Activated CD4-positive, CD25-positive, alpha-beta regulatory T cell treated with anti-CD3 and anti-CD28 coated beads, Interleukin-2, amount 50 U/mL, for 72 hours (primary cell): ENCODE measurements at places on chromosomes 1 and 21.

DNA sequence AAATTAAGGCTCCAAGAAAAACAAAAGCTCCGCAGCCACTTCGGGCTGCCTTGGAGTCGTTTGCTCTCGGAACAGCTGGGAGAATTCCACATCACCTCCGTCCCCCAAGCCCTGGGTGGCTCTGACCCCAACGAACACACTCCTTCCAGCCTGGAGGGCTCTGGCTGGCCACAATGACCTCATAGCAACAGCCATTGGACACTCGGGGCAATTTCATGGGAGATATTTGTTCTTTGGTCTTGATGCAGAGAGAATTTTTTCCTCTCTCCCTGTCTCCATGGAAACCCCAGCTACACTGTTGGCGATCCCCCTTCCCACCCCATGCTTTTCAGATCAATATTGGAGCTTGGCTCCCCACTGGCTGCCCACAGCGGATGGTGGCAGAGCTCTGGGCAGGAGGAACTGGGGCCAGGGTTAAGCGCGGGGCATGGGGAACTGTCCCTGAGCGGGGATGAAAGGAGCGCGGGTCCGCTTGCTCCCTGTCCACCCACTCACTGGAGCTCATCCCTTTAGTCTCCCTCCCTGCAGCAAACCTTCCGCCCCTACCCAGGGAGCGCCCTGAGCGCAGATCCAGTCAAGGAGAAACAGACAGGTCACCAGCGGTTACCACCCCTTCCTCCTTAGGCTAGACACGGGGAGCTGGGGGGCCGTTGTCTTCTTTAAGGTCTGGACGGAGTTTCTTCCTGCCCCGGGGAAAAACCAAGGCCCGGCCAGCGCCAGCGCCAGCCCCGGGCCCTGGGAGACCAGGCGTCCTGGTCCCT, 1.2 kb downstream of the WNT4 start:
- DNase-seq: no peak

DNA sequence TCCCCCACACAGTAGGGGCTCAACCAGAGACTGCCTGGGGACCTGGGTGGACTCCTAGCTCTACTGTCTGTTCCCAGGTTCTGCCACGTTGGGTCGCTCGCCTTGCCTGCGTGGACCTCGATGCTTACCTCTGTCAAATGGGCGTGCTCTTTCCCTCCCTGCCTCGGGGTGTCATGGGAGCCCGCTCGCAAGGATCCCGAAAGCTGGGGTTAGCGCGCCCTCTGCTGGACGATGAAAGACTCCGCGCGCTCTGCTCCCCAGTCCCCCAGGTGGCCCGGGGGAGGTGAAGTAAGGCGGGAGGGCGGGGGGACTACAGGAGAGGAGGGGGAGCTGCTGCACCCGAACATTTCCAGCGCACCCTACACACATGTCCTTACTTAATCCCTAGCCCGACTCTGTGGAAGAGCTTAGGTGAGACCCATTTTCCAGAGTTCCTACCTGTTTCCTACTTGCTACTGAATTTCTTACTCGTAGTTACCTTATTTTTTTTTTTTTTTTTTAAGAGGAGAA, 2.3 kb upstream of the BSND start:
- DNase-seq: peak; percentile 82

- no peak for DNase-seq
Measured at GRCh38 chr1:229753764-229754551, 127.9 kb downstream of the URB2 start.

- no peak for DNase-seq
Measured at GRCh38 chr1:221530791-221531190, 211.1 kb downstream of the DUSP10 start.

DNA sequence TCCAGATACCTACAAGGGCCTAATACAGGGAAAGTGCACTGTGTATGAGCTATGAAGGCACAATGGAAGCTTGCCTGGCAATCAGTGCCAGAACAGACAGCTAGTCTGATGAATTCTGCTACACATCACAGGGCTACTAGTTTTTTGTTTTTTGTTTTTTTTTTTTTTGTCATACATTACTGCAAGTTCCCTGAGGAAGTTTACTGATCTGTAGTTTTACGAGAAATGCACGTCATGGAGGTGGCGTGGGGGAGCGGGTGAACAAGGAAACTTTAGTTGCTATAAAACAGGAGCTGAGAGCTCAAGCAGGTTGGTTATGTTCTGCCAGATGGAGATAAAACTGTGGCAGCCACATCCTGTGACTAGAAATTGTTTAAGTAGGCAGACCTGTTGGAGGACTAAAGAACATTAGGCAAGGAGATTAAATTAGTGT, 17.7 kb downstream of the PTPRC start:
- DNase-seq: no peak

GRCh38 chr21:34336756-34337391, 26.9 kb upstream of the KCNE2 start:
- DNase-seq: no peak

- DNase-seq: peak; percentile 29
Measured at GRCh38 chr21:45556645-45557615, 14.7 kb upstream of the SLC19A1 start.

- no peak for DNase-seq
Measured at GRCh38 chr1:58487002-58487401, 59.5 kb downstream of the OMA1 start.

DNA sequence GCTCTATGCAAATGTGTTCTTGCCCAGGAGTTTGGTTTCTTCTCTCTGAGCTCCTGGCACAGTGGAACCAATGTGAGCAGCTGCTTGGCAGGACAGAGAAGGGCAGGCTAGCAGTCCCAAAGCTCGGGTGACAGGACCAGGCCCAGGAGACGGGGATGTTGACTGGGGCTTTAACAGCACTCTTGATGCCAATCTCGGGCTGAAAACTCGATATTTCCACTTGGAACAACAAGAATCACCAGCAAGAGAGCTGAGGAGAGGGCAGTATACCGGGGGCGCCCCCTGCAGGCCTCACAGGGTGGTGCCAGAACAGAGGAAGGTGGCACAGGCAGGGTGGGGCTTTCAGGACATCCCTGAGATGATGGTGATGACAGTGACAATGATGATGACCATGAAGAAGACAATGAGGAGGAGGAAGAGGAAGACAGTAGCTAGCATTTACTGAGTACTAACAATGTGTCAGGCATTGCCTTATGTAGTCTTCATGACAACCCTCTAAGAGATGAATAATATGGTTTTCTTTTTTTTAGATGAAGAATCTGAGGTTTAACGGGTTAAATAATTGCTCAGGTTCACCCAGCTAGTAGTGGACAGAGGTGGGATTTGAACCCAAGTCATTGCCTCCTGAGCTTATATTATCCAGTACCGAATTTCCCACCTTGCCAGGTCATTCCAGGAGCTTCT, 2.7 kb upstream of the KCNJ9 start:
- DNase-seq: peak; percentile 59

DNA sequence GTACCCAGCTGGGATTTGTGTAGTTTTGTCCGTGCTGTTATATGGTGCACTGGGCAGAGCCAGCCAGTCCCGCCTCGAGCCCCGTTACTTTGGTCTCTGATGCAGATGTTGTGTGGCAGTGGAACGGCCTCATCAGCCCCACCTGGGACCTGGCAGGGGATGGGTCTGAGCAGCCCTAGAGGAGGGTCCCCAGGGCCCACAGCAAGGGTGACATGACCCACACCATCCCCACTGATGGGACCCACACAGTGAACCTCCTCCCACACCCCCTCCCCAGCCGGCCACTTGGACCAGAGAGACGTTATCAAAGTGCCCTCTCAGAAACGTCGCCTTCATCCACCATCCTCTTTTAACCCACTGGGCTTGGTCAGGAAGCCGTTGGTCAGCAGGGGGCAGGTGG, 42.0 kb upstream of the PCBP3 start:
- peak; percentile 9 for DNase-seq

DNA sequence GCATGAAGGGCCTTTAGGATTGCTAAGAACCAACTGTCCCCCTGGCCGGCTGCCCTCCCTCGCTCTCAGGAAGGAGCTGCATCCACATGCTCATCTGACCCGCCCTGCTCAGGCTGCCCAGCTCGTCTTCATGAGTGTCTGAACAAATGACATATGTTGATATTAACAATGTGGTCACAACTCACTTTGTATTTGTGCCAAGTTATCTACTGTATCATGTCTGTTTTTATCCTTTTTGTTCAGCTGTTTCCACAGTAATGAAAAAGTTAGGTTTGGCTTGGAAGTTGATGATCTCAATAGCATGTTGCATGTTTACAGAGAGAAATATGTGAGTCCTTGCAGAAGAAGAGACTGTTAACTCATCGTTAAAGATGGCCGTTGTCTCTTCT, 75.1 kb downstream of the PHTF1 start:
- no peak for DNase-seq

GRCh38 chr1:6424000-6424565, 493 bp upstream of the ESPN start:
- DNase-seq: no peak

GRCh38 chr1:31414980-31415370, 2.0 kb downstream of the SERINC2 start:
- no peak for DNase-seq

DNA sequence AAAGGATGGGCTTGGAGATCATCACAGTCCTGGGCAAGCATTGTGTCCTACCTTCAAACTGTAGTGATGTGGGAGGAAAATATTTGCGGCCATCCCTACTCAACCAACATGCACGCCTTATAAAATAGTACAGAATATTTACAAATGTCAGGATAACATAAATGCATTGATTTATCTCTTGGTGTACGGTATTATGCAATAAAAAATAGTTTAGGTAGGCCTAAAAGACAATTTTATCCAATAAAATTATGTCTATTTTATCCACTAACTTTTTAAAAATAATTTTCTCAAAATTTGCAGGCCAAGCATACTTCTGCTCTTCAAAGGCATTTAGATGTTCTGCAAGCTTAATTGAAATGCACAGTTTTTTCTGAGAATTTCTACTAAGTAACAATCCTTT, at the start of gene OR2T1:
Gene OR2T1, plus strand, starts transcription at position 301 of the 400 bp plus-strand sequence. CDS start 3,100 bp downstream, outside the sequence.
- no peak for DNase-seq

DNA sequence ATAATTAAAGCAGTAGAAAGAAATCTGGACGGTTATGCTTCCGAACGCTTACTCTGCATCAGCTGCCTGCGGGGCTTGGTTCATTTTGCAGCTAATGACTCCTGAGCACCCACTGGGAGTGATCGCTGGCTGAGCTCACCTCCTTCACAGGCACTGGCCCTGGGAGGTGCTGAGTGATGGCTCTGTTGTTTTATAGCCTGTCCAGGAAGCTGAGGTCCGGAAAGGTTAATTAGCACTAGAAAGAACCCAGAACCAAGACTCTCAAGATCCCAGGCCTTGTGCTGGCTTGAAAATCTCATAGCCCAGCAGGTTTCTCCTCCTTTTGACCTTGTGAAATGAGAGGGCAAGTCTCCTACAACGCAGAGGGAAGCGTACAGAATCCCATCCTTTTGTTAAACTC, 226.2 kb downstream of the AJAP1 start:
- no peak for DNase-seq

- no peak for DNase-seq
Measured at GRCh38 chr1:188402986-188403385, 1574.2 kb downstream of the PLA2G4A start.

- DNase-seq: no peak
Measured at GRCh38 chr1:18008081-18008480, 99.5 kb upstream of the IGSF21 start.

- no peak for DNase-seq
Measured at GRCh38 chr1:65939636-65940035, 146.9 kb downstream of the PDE4B start.

DNA sequence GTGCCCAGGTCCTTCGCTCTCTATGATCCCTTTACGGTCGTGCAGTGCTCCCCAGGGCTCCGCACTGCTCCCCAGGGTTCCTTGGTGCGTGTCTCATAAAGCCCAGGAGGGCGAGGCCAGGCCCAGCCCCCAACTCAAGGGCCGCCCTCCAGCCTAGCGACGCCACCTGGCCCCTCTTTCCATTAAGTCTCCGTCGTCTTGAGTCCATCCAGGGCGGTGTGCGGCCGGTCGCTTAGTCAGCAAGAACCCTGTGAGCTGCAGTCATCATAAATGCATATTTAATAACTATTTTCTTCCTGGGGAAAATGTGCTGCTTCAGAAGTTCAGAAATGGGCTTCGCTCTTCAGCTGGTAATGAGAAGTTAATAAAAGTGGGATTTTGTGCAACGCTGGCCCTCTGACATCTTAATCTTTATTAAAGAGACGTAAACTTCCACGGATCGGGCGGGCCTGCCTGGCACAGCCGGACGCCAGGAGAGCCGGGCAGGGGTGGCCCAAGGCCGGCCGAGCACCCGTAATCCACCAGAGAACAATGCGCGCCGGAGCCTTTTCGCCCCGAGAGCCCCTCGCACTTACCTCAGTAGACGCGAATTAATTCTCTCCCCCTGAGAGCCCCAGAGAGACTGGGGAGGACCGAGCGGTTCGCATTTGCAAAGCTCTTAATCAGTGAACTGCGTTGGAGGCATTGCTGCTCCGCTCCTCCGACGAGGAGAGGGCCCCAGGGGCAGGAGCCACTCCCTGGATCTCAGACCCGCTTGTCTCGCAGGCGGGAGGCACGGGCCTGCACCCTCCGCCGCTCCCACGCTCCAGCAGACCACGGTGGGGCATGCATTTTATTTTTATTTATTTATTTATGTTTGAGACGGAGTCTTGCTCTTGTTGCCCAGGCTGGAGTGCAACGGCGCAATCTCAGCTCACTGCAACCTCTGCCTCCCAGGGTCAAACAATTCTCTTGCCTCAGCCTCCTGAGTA, 188.3 kb upstream of the ARHGEF16 start:
- no peak for DNase-seq

DNA sequence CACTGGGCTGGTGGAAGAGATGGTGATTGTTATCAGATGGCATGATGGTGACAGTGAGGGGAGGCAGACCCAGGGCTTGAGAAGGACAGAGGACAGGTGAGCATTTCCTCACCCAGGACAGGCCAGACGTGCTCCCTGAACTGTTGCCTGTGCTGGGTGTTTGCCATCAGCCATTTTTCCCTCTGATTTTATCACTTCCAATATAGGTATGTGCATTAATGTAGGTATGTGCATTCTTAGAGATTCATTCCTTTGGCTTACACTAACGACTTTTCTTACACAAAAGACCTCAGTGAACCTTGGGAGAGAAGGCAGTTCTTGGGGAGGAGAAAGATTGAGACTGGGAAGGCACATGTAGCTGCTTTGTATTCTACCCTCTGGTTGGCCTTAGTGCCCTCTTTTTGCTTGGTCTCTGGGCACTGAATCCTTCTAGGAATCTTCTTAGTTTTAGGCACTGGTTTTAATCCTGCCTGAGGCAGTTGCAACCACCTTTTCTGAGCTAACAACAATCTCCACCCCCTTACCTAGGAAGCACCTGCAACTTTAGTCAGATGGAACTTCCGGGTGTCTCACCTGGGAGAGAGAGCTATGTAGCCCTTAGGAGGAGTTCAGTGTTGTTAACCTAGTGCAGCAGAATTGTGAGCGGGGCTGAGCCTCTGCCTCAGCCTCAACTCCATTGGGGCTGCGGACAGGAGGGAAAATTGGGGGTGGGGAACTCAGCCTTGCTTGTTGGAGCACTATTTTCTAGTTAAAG, 30.9 kb downstream of the C1orf116 start:
- no peak for DNase-seq
